ENCODE measurements at places on chromosomes 1 and 21. TPM values are rescaled to one million over a fixed set of nuclear protein-coding genes. Genes with fewer than 3 reads are reported as not detected.

Gene DENND2C
- 3.0 TPM for total RNA-seq

Gene S100A6
- 1,175 TPM for total RNA-seq

Gene DMRTA2
- 0.46 TPM for total RNA-seq

Gene OSCP1
- total RNA-seq = 8.6 TPM

Gene IFI16
- total RNA-seq = 88.2 TPM

Gene TCHH
- total RNA-seq = 0.03 TPM

Gene SH3BGR
- 5.3 TPM for total RNA-seq

Gene KIF21B
- total RNA-seq = 0.91 TPM

Gene PSRC1
- total RNA-seq = 1.8 TPM

Gene CASQ2
- not detected for total RNA-seq

Gene LEFTY2
- total RNA-seq = 0.10 TPM

Gene KLF17
- 0.13 TPM for total RNA-seq

Gene F5
- total RNA-seq = under 0.01 TPM

Gene ETNK2
- 1.5 TPM for total RNA-seq

Gene AQP10
- total RNA-seq = 0.13 TPM

Gene SYT14
- 9.1 TPM for total RNA-seq
